Kidney (tissue), 22 donors: ENCODE measurements at places on chromosomes 12 and 14.

GRCh38 chr12:51531284-51531977 lies 59.6 kb upstream of the SCN8A start:
- no peak for DNase-seq

GRCh38 chr14:65224799-65225198 lies 122.5 kb upstream of the MAX start:
- no peak for DNase-seq

DNA sequence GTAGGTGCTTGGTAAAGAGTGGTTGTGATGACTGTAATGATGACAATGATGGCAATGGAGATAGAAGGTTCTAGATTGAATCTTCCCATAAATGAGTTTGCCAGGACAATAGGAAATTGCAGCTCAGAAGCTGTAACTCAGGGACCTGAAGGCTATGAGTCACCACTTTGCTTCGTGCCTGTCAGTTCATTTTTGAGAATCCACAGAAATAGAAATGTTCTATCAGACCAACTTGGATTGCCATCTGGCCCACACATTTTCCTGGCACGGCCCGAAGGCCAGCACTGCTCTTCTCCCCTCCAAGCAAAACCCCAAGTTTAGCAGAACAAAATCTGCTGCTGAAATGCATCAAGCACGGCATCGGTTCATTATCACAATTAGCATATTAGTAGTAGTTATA lies 1127.0 kb downstream of the BCL11B start:
- no peak for DNase-seq

DNA sequence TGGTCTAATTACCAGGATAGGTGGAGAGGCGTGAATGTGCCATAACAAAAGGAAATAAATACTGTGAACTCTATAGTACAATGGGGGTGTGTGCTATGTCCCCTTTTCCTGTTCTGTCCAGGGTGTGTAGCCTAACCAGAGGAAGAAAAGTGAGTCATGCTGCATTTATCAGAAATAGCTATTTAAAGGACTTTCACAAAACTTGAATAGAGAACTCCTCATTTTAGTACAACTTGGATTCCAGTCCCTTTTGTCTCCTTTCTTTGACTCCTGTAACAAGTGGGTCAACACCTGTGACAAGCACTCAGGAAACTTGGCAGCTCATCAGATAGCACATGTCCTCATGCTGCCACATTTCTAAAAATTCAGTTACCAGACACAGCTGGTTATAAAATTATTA lies 123.4 kb downstream of the CCDC91 start:
- DNase-seq, result no peak

- peak; percentile 57 for DNase-seq
Measured at GRCh38 chr14:28157887-28158791, 608.4 kb upstream of the FOXG1 start.

GRCh38 chr12:3752741-3753486 lies at the start of gene CRACR2A:
Gene CRACR2A, minus strand, starts transcription at chr12:3753109. Its CDS starts 56,110 bp downstream, at chr12:3696999.
- DNase-seq, result peak; percentile 83

DNA sequence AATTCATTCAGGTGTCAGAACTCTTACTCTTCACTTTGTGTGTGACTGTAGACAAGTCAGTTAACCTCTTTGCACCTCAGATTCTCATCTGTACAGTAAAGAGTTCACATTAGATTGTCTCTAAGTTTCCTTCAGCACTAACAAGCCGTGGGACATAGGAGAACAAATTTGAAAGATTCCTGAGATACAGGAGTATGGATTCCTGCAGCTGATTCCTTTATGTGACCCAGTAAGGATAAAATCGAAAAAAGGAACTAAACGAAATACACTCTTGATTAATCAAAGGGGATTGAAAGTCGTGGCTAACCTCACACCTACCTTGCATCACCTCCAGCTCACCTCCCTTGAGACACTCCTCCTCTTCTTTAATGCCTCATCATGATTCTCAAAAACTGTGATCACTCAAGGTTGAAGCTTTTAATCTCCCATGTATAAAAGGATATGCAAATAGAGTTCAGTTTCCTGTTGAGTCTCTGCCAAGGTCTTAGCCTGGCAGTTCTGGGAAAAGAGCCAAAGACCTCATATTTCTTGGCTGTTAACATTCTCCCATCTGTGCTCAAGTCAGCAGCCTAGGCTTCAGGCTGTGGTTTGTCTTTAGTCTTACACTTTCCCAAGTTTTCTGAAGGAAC lies 156.6 kb downstream of the DAD1 start:
- no peak for DNase-seq

GRCh38 chr14:103142026-103142425 lies 18.8 kb downstream of the TNFAIP2 start:
- no peak for DNase-seq

GRCh38 chr12:66863276-66863675 lies 184.4 kb upstream of the GRIP1 start:
- DNase-seq, result no peak

GRCh38 chr12:9947674-9948073 lies 15.5 kb upstream of the CLEC2A start:
- no peak for DNase-seq

DNA sequence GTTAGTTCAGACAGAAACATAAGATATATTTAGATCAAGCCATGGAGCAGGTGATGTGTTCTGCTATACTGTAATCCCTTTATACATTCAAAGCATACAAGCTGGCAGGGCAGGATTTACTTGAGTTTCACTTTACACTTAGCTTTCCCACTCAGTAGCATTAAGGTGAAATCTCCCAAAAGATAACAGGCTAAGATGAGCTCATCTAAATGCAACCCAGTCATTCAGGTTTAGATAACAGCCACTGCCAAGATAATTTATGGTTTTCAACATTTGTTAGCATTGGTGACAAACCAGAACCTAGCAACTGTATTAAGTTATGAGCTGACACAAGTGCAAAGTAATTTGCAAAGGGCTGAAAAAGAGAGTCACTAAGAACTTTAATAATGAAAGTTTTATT lies 925.1 kb upstream of the ATXN7L3B start:
- DNase-seq, result peak; percentile 4

DNA sequence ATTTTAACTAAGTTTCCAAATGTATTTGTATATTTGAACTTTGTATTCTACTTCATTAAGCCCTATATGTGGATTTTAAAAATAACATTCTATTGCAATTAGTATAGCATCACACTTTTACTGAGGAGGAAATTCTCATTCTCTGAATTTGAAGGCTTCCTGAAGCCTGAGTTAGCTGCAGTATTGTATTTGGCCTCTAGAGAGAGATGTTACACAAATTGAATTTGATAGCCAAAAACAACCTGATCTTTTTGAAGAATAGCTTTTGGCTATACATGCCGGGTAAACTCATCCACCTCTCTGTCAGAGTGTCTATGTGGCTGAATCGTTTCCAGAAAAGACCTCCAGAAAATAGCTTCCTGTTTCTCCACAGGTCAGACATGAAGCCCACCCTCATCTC lies 316.5 kb upstream of the OR4E1 start:
- no peak for DNase-seq

GRCh38 chr12:67382241-67382871 lies 113.2 kb downstream of the CAND1 start:
- DNase-seq, result no peak

GRCh38 chr14:87001333-87001732 lies 991.6 kb downstream of the GALC start:
- DNase-seq, result no peak

- no peak for DNase-seq
Measured at GRCh38 chr14:68718023-68718990, 74.6 kb downstream of the ZFP36L1 start.

DNA sequence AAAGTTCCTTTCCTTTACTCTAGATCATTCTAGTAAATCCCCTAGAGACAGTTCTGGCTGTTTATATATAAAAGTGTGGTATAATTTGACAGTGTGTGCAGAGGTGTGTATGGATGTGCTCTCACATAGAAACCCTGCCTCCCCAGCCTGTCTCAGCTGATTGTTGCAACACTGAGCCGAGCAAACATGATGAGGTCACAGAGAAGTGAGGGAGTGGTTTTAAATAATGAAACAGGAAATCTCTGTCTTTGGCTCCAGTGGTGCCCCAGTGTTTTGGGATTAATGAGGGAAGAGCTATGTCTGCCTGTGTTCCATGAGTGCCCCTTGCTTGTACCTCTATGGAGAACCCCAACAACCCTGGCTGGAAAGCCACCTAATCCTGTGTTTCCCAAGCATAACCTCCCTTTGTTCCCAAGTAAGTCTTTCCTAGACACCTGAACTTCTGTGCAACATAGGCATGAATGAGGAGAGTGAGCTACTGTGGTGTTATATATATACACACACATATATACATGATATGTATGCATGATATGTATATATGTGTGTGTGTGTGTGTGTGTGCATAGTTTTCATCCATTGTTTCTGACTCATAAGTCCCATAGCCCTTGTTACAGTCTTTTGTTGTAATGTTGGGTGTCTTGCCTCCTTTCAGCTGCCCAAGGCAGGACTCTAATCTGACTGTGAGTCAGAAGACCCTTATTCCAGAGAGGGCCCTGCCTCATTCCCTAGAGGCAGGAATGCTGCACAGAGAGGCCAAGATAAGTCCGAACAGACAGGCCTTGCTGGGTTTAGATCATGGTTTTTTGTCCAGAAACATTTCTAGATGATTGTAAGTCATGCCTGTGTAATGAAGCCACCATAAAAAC lies 18.0 kb downstream of the TRAF3 start:
- peak; percentile 56 for DNase-seq
